Activated naive CD4-positive, alpha-beta T cell treated with anti-CD3 and anti-CD28 coated beads, Interleukin-2, amount 10 ng/mL, durations not matched to agents 7 days and 5 days (primary cell): ENCODE measurements at places on chromosomes 3 and 15.
A peak's percentile ranks its signal among the peaks of the same experiment; 100 is the strongest.

DNA sequence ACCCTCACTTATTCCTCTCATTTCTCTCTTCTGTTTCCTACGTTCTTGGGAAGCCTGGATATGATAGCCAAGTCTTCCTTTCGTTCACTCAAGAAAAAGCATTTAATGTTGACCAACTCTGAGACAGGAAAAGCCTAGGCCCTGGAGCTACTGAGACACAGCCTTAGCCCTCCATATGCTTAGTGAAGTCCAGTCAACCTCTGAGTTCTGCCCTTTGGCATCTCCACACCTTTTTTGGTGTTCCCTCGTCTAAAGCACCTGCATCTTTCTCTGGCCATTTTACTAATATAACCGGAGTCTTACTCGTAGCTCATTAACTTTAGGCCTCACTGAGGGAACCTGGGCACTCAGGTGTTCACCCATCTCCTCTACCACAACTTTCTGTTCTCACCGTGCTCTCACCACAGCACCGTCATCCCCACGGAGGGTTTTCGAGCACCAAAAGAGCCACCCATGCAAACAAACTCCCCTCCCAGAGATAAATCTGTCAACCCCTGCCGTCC, 632 bp downstream of the MTHFS start:
- H3K36me3 ChIP-seq: peaks cover 23% of the 10 kb centered on the region
- H3K27me3 ChIP-seq: no peaks in the 10 kb centered on the region
- peak overlapping the region; percentile 97 for H3K27ac ChIP-seq
- H3K4me3 ChIP-seq: peak overlapping the region; percentile 91

GRCh38 chr15:67524235-67524634, 3.3 kb downstream of the C15orf61 start:
- H3K4me1 ChIP-seq: peaks cover 33% of the 10 kb centered on the region
- DNase-seq: no peak
- no peak overlapping the region for H3K27ac ChIP-seq

GRCh38 chr15:74579001-74579400, 36.6 kb upstream of the CLK3 start:
- H3K27ac ChIP-seq: no peak overlapping the region
- H3K27me3 ChIP-seq: no peaks in the 10 kb centered on the region
- H3K4me1 ChIP-seq: peaks cover 2% of the 10 kb centered on the region

DNA sequence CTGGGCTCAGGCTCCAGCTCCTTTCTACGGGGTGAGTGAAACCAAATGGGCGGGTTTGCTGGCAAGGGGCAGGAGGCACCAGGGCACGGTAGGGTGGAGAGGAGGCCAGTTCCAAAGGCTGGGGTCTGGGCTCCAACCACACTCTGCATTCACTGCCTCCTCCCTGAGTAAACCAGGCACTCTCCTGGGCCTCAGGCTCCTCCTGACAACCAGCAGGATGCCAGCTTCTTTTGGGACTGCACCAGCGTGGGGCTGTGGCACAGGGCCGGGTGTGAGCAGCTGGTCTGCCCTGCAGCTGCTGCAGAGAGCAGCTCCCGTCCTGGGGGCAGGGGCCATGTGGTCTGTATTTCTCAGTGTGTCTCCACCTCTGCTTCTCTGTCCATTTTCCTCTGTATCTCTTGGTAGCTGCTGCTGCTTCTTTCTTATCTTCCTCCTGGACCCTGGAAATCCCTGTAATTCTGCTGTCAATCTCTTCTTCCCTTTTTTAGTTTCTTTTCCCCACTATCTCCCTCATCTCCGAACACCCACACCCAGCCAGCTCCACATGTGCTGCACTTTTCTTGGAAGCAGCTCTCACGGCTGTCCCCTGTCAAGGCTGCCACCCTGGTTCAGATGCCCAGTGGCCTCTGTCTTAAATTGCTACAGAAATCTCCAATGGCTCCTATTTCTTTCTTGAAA, 54.9 kb upstream of the TBC1D21 start:
- H3K4me3 ChIP-seq: no peak overlapping the region
- H3K27me3 ChIP-seq: peaks cover 10% of the 10 kb centered on the region
- DNase-seq: no peak
- no peaks in the 10 kb centered on the region for H3K4me1 ChIP-seq
- H3K27ac ChIP-seq: no peak overlapping the region

DNA sequence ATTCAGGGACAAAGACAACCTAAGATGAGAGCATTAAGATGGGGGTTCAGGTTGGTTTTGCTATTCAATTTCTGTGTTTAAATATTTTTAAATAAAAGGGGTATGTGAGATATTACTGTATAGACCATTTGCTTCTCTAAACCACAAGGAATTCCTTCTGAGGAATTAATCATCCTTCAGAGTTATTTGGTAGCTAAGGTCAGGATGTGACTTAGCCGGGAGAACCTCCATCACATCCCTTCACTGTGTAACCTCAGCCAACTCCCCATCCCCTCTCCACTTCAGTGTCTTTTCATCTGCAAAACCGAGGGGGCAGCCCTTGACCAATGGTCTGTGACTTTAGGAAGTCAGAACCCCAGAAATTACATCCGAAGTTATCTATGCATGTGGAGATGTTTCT, 48.7 kb upstream of the SKOR1 start:
- no peaks in the 10 kb centered on the region for H3K36me3 ChIP-seq
- no peak for DNase-seq
- no peaks in the 10 kb centered on the region for H3K4me1 ChIP-seq
- H3K4me3 ChIP-seq: no peak overlapping the region
- no peak overlapping the region for H3K27ac ChIP-seq

- H3K27ac ChIP-seq: peak overlapping the region; percentile 100
- no peak for DNase-seq
- peaks cover 55% of the 10 kb centered on the region for H3K4me1 ChIP-seq
- peak overlapping the region; percentile 97 for H3K4me3 ChIP-seq
These were observed 389 bp upstream of the CCNB2 start for GRCh38 chr15:59104602-59104911.

DNA sequence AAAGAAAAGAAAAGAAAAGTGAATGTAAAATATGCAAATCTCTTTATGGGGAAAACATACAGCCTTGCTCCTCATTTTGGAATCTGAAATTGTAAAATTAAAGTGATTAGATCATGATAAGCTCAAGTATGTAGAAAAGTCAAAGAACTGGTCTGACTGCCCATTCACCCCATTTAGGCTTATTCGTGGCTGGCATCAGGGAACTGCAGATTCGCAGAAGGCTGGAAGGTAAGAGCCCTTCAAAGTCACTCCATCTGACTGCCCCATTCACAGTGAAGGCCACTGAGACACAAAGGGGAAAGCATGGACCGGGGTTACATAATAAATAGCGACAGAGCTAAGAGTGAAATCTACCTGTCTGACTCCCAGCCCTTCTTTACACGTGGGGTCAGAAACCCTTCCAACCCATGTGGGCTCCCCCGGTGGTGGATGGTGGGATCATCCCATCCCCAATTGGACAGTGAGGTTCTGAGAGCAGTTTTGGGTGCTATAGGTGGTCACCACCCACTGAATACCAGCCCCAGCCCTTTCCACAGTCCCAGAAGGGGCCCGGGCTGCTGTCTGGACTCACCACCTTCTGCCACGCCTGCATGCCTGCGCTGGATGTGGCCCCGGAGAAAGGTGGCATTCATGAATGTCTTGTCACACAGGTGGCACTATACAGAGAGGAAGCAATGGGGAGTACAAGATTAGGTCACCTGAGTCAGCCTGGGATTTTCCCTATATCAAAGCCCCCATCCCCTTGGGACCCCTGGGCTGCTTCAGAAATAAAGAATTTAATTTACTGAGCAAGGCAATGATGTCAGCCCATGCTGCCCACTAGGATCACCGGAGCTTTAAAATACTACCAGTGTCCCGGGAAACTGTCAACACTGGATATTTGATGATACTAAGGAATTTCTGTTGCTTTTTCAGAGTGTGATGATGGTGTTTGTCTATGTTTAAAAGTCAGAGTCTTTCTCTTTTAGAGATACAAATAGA, 17.9 kb downstream of the DZIP1L start:
- H3K27ac ChIP-seq: no peak overlapping the region
- DNase-seq: no peak
- no peak overlapping the region for H3K4me3 ChIP-seq
- H3K36me3 ChIP-seq: no peaks in the 10 kb centered on the region
- H3K4me1 ChIP-seq: no peaks in the 10 kb centered on the region
